ENCODE measurements at places on chromosomes 5 and 9.
A peak's percentile ranks its signal among the peaks of the same experiment; 100 is the strongest.

DNA sequence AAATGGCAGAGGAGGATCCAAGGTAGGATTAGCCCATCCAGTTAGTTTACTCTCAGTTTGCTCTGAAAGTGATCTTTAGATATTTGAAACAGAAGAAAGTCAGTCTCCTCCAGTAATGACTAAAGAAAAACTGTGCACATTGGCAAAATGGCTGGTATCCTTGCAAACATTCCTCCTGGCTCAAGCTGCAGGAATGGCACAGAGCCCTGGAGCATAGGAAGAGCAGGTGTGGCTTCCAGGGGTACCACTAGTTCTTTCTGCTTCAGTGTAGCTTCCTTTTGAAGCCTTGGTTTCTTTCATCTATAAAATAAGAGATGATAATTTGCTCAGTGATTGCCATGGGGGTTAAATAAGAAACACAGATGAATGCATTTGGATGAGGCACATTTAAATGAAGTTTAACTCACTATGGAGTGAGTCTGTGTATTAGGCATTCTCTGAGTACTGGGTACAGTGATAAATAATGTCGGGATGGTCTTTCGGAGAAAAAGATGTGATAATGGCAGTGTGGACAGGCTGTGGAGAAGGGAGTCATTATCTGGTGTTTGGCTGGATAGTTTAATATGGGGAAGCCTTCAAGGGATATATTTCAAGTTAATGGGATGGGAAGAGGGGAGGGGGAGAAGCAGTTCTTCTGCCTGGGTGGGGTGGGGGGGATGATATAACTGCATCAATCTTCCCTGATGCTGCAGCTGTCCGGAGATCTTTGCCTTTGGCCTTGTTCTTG lies 217.3 kb upstream of the KLF4 start:
- H3K27me3 ChIP-seq, result no peaks in the 10 kb centered on the region
- no peak for DNase-seq
- no peak overlapping the region for H3K4me3 ChIP-seq
- H3K36me3 ChIP-seq, result no peaks in the 10 kb centered on the region
- H3K27ac ChIP-seq, result no peak overlapping the region
- no peaks in the 10 kb centered on the region for H3K4me1 ChIP-seq

DNA sequence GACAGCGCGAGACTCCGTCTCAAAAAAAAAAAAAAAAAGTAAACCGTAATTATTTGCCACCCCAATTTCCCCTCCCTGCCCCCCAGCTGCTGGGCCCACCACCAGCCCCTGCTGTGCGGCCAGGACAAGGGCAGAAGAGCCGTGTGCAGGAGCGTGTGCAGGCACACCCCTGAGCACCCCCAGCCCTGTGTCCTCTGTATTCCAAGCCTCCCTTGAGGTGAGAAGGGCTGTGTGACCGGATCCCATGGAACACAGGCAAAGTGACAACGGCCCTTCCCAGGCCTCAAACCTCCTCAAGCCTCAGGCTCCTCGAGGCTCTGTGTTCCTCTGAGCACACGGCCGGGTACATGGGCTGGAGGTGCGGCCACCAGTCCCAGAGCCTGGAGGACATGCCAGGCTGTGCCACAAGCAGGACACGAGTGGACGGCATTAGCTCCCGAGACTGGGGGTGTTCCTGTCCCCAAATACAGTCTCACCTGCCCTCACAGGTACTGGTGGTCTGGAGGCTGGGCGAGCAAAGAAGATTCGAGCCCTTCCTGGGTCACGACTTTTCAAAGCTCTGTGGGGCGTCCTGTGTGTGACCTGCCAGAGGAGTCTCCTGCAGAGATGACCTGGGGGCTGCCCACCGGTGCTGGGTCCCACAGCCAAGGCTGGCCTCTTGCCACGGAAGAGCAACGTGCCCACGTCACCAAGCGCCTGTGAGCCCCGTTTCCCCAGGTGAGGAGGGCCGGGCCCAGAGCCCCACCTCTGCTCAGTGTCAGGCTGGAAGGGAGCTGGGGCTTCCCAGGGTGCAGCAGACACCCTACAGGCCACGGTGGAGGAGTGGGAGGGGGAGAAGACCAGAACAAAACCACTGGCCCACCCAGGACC lies 47.1 kb upstream of the SIMC1 start:
- H3K4me3 ChIP-seq, result no peak overlapping the region
- no peaks in the 10 kb centered on the region for H3K27me3 ChIP-seq
- no peak for DNase-seq
- H3K36me3 ChIP-seq, result no peaks in the 10 kb centered on the region
- no peaks in the 10 kb centered on the region for H3K4me1 ChIP-seq
- no peak overlapping the region for H3K27ac ChIP-seq

- H3K4me1 ChIP-seq, result no peaks in the 10 kb centered on the region
- H3K36me3 ChIP-seq, result no peaks in the 10 kb centered on the region
- no peaks in the 10 kb centered on the region for H3K27me3 ChIP-seq
- no peak for DNase-seq
These were observed 1.7 kb upstream of the PLPPR1 start for GRCh38 chr9:101026824-101027223.

DNA sequence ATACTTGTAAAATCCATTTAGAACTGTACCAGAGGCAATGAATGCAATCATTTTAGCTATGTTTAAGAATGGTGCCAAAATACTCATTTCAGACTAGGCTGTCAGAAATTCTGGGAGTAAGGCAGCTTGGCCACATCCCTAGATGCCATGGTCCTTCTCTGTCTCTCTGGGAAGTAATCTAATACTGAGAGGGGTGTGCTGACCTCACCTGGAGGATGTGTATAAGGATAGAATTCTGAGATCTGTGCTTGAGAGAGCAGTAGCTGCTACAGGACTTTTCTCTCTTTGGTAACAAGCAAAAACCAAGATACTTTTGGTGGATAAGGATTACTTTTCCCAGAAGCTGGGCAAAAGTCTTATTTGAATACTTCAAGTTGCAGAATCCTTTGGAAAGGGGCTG lies 68.1 kb upstream of the MRPS30 start:
- H3K4me1 ChIP-seq, result no peaks in the 10 kb centered on the region
- H3K27me3 ChIP-seq, result no peaks in the 10 kb centered on the region
- H3K4me3 ChIP-seq, result no peak overlapping the region
- no peak for DNase-seq
- peaks cover 6% of the 10 kb centered on the region for H3K36me3 ChIP-seq

- H3K36me3 ChIP-seq, result no peaks in the 10 kb centered on the region
- H3K4me3 ChIP-seq, result no peak overlapping the region
- no peak overlapping the region for H3K27ac ChIP-seq
- no peaks in the 10 kb centered on the region for H3K27me3 ChIP-seq
- no peaks in the 10 kb centered on the region for H3K4me1 ChIP-seq
- no peak for DNase-seq
These were observed 164.1 kb downstream of the CFAP90 start for GRCh38 chr5:7686794-7687193.

GRCh38 chr5:171945476-171945875 lies 61.0 kb downstream of the FBXW11 start:
- no peaks in the 10 kb centered on the region for H3K27me3 ChIP-seq
- H3K4me3 ChIP-seq, result no peak overlapping the region
- H3K36me3 ChIP-seq, result no peaks in the 10 kb centered on the region
- peaks cover 8% of the 10 kb centered on the region for H3K4me1 ChIP-seq
- no peak overlapping the region for H3K27ac ChIP-seq
- no peak for DNase-seq

- no peak overlapping the region for H3K4me3 ChIP-seq
- no peaks in the 10 kb centered on the region for H3K36me3 ChIP-seq
- no peak for DNase-seq
- no peaks in the 10 kb centered on the region for H3K27me3 ChIP-seq
These were observed 41.8 kb upstream of the LHFPL2 start for GRCh38 chr5:78690253-78690972.

GRCh38 chr9:110015759-110016158 lies 192.2 kb downstream of the C9orf152 start:
- no peak overlapping the region for H3K4me3 ChIP-seq
- H3K27ac ChIP-seq, result peak overlapping the region; percentile 66
- H3K27me3 ChIP-seq, result no peaks in the 10 kb centered on the region
- no peaks in the 10 kb centered on the region for H3K4me1 ChIP-seq
- no peaks in the 10 kb centered on the region for H3K36me3 ChIP-seq

DNA sequence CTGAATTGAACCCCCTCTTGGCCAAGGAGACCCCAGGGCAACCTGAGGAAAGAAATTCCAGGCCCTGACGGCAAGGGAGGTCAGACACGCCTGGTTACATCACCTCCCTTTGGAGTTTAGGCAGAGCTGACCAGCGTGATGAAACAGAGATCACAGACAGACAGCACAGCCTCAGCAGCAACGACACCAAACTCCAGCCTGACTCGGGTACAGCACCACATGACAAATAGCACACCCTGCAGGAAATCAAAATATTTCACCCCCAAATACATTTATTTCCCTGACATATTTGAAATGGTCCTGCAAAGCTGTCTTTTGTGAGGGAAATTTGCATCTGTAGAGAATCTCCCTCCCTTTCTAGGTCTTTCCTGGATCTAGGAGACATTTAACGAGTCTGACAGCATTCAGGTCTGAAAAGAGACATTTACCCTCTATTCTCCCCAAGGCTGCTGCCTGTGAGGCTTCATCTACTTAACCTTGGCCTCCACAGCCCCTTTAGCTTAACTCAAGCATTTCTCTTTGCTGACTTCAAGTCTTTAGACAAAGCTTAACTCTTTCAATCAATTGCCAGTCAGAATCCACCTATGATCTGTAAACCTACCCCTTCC lies 2.6 kb downstream of the QSOX2 start:
- DNase-seq, result no peak
- H3K36me3 ChIP-seq, result no peaks in the 10 kb centered on the region
- no peak overlapping the region for H3K4me3 ChIP-seq
- H3K27ac ChIP-seq, result no peak overlapping the region
- H3K27me3 ChIP-seq, result no peaks in the 10 kb centered on the region

DNA sequence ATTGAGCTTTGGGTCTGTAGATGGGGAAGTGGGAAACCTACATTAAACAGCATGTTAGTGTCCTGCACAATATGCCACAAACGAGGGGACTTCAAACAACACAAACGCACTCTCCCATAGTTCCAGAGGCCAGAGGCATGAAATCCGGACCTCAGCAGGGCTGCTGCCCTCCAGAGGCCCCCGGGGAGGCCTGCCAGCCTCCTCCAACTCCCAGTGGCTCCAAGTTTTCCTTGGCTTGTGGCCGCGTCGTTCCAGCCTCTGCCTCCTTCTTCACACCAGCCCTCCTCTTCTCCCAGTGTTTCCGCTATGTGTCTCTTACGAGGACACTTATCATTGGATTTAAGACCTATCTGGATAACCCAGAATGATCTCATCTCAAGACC lies 13.3 kb upstream of the COL5A1 start:
- H3K27me3 ChIP-seq, result peaks cover 27% of the 10 kb centered on the region

- no peak overlapping the region for H3K4me3 ChIP-seq
- DNase-seq, result no peak
- peaks cover 6% of the 10 kb centered on the region for H3K36me3 ChIP-seq
These were observed 129.9 kb downstream of the DMXL1 start for GRCh38 chr5:119200795-119201194.

GRCh38 chr9:135961811-135962695 lies 880 bp upstream of the UBAC1 start:
- no peaks in the 10 kb centered on the region for H3K36me3 ChIP-seq
- no peak for DNase-seq
- no peak overlapping the region for H3K27ac ChIP-seq

DNA sequence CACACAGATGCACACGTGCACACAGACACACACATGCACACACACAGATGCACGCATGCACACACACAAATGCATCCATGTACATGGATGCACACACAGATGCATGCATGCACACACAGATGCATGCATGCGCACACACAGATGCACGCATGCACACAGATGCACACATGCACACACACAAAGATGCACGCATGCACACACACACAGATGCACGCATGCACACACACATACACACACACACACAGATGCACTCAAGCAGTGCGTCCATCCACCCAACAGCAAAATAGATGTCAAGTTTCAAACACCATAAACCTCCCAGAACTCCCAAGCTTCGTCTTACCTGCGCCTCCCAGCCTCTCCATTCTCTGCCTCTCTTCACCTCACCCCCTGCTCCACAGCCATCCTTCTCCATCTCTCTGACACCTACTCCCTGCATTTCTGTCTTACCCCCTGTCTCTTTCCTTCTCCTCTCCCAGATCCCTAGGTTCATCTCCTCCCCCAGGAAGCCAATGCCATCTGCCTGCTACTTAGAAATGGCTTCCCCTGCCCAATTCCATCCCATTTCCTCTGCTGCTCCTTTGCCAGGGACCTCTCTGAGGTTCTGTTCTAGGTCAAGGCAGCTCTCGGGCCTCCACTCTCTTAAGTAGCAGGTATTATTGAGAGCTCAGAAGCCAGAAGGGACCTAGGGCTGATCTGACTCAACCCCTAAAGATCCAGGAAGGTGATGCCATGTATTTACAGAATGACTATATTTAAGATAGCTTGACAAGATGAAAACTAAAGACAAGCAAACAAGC lies 297.2 kb downstream of the MED10 start:
- H3K4me1 ChIP-seq, result no peaks in the 10 kb centered on the region
- no peak overlapping the region for H3K4me3 ChIP-seq
- H3K36me3 ChIP-seq, result no peaks in the 10 kb centered on the region
- H3K27ac ChIP-seq, result no peak overlapping the region
- DNase-seq, result no peak

DNA sequence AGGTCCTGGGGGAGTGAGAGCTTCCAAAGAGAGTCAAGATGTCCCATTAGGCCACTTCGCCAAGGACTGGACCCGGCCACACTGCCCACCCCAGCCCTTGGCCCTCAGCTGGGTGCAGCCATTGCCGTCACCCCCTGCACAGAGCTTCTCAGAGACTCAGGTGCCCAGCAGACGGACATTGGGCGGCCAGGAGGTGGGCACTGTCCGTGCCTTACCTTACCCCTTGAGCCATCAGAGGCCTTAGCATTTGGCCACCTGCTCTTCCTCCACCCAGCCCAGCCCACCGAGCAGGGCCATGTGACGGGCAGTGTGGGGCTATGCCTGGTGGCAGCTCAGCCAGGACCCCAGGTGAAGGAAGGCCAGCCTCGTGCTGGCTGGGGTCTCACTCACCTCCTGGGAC lies 3.3 kb upstream of the DNLZ start:
- H3K27ac ChIP-seq, result no peak overlapping the region
- DNase-seq, result no peak
- no peaks in the 10 kb centered on the region for H3K36me3 ChIP-seq
- H3K27me3 ChIP-seq, result no peaks in the 10 kb centered on the region
- no peak overlapping the region for H3K4me3 ChIP-seq

DNA sequence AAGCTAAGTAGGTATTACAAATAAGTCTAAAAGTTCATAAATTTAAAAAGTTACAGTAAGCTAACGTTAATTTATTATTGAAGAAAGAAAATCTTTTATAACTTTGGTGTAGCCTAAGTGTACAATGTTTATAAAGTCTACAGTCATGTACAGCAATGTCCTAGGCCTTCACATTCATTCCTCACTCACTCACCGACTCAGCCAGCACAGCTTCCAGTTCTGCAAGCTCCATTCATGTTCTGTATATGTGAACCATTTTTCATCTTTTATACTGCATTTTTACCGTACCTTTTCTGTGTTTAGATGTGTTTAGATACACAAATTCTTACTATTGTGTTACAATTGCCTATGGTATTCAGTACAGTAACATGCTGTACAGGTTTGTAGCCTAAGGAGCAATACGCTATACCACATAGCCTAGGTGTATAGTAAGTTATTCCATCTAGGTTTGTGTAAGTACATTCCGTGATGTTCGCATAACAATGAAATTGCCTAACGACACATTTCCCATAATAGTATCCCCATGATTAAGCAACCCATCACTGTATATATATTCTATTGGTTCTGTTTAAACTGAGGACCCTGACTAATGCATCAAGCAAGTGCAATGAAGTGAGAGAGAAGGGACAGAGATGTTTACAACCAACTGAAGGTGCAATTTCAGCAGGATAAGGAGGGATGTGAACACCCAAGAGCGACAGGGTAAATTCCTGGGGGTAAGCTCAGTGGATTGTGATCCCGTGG lies 88.9 kb upstream of the TRIO start:
- no peaks in the 10 kb centered on the region for H3K36me3 ChIP-seq
- no peak overlapping the region for H3K4me3 ChIP-seq
- no peak overlapping the region for H3K27ac ChIP-seq
- H3K27me3 ChIP-seq, result no peaks in the 10 kb centered on the region
- H3K4me1 ChIP-seq, result no peaks in the 10 kb centered on the region
- no peak for DNase-seq

All from breast epithelium (tissue), 4 donors.